ENCODE measurements at places on chromosomes 16 and 17. TPM values are rescaled to one million over a fixed set of nuclear protein-coding genes. Genes with fewer than 3 reads are reported as not detected.

The ASPSCR1 gene
- total RNA-seq: 32.2 TPM

DNA sequence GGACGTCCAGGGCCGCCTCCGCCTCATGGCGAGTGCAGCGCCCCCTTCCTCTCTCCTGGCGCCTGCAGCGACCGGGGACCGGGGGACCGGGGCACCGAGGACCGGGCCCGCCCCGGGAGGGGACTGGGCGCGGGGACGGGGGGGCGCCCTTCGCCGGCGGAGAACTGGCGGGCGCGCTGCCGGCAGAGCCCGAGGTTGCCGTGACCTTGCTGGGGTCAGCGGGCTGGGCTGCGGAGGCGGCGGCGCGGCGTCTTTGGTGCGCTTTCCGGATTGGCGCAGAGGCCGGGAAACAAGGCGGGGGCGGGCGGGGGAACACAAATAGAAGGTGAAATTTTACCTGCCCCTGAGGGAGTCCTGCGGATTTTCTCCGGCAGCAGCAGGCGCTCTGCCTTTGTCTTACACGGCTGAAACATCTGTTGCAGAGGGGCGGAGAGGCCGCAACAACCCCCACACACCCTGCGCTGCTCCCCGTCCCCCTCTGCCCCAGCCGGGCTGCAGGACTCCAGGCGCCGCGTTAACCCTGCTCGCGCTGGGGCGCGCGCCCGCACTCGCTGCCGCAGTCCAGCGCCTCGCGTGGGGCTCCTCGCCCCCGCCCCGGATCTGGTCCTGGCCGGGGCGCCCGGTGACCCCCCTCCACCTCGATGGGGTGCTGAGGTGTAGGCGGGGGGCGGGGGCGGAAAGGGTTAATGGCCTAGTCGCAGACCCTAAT lies 53.5 kb downstream of the SREBF1 start:
- DNase-seq: peak; percentile 47

The AGRP gene
- total RNA-seq: not detected

The HS3ST3A1 gene
- 7.2 TPM for total RNA-seq

DNA sequence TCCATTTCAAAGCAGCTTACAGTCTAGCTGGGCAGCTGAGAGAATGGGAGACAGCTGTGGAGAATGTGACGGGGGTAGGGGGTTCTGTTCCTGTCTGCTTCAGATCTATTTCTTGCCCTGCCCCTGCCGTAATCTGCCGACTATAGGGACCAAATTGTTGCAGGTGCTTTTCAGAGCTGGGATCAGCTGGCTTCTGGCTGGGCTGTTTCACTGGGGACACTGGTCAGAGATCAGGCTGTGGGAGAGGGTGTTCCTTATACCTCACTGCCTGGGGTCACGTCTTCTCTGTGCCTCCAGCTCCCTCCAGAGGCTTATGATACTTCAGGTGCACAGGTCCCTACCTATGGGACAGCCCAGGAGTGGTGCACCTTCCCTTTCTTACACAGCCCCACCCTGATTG lies 514.9 kb upstream of the GOT2 start:
- no peak for DNase-seq

DNA sequence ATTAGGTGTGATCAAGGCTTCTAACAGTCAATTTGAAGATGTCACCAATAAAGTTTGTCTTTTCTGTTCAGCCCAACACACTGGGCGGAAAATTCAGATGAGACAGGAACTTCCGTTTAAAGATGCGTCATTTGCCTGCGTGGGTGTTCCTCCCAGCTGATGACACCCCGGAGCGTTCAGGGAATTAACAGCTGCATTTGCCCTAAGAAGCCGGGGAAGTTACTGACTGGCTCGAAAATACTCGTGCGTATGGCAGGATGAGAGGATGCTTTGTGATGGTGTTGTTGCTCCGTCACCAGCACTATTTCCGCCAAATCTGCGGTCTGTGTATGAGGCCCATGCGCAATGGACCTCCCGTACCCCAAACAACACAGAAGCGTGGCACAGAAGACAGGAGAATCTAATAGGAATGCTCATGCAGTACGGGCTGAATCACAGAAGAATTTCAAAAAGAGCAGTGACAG lies 11.9 kb upstream of the PVALEF start:
- DNase-seq: no peak

DNA sequence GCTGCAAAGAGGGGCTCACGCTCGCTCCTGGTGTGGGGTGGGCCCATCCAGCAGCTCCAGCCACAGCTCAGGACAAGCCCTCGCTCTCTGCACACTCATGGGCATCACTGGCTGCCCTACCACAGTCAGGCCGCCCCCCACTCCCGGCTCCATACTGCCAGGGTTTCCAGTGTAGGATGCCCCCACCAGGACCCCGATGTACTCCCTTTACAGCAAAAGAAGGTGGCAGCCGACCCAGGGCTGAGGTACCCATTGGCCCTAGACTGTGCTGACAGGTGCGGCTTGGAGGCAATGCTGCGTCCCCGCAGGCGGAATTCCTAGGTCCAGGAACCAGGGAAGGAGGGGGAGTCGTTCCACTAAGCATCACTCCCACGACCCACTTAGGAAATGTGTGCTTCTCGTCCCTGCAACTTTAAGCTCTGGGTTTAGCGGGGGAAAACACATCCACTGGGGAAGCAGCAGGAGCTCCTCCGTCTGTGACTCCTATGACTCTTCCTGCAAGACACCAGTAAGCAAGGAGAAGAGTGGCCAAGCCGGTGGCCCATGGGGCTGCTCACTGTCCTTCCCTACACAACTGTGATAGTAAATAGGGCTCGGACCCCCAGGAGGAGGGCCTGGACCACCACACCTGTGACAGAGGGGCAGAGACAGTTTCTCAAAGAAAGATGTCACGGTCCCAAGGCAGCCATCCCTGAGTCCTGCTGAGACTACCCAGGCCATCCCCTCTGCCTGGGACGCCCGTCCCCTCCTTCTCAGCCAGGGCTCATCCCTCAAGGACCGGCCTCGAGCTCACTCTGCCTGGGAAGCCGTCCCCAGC lies 13.1 kb downstream of the CORO7 start:
- no peak for DNase-seq
